ENCODE measurements at places on chromosomes 1 and 21. TPM values are rescaled to one million over a fixed set of nuclear protein-coding genes. Genes with fewer than 3 reads are reported as not detected.
A peak's percentile ranks its signal among the peaks of the same experiment; 100 is the strongest.

Gene ATP1A2
- total RNA-seq: not detected

- no peak for DNase-seq
Observed at GRCh38 chr1:16484931-16485330, 29.2 kb downstream of the RNU1-1 start.

DNA sequence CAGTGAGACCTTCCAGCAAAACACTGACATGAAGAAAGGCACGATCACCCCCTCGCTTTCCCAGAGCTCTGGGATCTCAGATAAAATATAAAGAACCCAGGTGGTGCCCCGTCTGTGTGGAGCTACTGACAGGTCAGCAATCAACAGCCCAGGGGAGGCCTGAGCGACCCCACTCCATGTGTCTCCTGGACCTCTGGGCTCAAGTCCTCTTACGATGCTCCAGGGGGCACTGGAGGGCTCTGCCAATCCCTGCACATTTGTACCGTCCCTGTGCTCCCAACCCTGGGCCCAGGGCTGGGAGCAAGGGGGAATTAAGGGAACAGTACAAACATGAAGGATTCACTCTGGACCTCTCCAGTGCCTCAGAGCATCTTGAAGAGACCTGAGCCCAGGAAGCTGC, 12.5 kb downstream of the S100A7A start:
- DNase-seq: no peak

DNA sequence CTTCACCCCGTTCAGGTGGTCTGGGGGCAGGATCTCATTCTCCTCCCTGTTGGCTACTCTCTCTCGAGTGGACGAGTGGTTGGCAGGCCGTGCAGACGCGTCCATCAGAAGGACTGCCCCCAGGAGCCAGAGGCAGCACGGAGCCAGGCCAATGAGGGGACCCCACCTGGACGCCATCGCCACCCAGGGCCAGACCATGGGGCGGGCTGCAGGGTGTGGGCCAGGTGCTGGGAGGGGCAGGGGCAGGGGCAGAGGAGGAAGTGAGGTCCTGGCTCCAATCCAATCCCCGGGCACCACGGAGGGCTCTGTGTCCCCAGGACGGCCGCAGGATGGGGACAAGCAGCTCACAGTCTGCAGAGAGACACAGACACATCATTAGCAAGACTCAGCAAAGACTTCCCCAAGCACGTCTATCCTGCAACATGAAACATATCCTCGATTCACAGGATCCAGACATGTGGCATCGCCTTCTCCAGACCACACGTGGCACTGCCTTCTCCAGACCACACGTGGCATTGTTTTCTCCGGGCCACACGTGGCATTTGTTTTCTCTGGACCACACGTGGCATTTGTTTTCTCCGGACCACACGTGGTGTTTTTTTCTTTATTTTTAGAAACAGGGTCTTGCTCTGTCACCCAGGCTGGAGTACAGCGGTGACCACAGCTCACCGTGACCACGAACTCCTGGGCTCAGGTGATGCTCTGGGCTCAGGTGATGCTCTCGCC, 3.0 kb downstream of the SDF4 start:
- DNase-seq: no peak

Gene AQP10
- total RNA-seq: not detected

DNA sequence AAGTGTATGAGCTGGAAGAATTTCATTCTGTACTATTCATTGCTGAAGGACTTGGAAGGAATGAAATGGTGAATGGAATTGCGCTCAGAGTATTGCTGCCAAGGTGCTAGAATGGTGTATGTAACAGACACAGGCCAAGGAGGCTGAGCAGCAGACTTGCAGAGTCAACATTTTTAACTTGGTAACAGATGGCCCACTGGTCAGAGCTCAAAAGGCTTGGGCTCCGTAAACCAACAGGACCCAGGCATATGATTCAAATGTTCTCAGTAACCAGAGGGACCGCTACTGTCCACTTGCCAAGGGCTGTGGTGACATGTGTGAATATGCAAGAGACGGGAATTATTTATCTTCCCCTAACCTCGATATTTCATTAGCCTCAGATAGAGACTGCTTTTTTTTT, 28.8 kb upstream of the PTGFRN start:
- DNase-seq: no peak

DNA sequence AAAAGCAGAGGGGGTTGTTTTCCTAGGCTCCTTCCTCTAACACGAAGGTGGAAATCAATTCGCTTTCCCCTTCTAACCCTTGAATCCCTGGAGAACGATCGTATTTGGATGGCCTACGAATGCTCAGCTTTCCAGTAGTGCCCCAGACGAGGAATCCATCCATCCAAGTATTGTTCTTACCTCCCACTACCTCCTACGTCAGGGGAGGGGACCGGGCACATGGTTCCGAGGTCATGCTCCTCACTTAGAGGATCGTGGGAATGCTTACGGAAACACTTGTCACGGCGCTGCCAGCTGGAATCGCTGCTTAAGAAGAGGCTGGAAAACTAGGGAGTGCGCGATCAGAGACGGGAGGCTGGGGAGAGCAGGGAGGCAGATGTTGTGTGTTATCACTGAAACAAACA, 47.4 kb downstream of the CAPZB start:
- DNase-seq: no peak

DNA sequence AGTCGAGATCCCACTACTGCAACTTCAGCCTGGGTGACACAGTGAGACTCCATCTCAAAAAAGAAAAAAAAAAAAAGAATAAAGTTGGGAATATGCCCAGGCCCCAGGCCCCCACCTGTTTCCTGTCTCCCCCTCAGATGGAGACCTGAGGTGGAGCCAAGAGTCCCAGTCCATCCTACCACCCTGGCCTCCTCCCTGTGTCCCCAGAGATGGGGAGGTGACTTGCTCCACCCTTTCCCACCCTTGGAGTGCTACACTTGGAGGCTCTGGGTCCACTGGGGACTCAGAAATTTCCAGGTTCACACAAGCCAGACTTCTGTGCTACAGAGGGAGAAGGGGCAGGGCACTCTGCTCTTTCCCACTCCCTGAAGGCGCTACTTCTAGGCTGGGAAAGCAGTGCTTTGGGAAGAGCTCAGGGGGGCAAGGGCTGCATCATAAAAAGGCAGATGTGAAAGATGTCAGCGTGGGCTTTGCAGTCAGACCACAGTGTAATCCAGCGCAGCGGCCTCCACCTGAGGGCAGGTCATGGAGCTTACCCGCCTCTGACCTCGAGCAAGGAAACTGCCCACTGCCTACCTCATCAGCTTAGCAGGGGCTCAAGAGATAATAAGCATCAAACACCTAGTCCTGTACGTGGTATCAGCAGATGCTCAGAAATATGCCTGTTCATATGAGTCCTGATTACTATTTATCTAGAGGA, 13.4 kb downstream of the TMEM63A start:
- DNase-seq: peak; percentile 46

DNA sequence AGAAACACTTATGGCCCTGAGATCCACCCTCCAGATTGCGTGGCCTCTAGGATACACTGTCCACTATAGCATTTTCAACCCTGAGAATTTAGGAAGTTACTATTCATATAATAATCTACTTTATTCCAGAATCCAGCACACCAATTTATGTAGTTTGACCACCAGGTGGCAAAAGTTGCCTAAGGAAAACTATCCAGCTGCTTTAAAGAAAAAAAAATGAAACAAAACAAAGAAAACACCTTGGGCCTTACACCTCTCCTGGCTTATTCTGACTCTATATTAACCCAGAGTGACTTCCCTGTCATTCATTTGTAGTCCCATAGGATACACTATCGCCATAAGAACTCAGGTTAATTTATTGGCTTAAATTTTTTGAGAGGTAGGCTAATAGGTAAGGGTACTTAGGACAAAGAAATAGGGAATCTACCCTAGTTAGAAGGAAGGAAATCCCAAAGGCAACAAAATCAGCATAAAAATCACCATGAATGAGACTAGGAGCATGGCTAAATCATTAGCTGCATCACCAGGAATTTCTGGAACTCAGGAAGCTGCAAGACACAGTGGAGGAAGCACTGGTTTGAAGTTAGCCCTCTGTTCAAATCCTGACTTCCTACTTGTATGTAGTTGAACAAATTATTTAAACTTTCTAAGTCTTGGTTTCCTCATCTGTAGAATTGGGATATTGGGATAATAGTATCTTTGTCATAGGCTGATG, 107.5 kb downstream of the SPAG17 start:
- DNase-seq: peak; percentile 56

DNA sequence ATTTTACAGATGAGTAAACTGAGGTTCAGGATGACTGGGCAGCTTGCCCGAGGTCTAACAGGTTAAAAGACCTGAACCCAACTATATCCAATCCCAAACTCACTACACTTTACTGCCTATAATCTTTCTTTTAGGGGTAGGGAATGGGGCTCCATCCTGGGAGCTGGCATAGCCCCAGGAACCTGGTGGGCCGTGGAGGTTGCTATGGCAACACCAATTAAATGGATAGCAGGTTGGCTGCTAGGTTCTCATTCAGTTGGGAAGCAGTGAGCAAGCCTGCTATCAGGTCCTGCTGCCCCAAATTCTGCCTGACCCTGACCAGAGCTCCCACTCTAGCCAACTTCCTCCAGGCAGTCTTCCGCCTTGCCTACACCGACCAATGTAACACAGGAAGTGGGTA, 40.9 kb downstream of the LRP8 start:
- no peak for DNase-seq

- DNase-seq: no peak
Observed at GRCh38 chr1:30807318-30808066, 49.9 kb upstream of the LAPTM5 start.

- DNase-seq: no peak
Observed at GRCh38 chr1:56532350-56532683, 47.0 kb downstream of the PLPP3 start.

Gene ACKR1
- total RNA-seq: not detected

GRCh38 chr1:93253516-93253915, 73.0 kb downstream of the CCDC18 start:
- no peak for DNase-seq

Gene FMO5
- 1.4 TPM for total RNA-seq

GRCh38 chr1:244337839-244338238, 113.9 kb downstream of the ADSS2 start:
- no peak for DNase-seq

DNA sequence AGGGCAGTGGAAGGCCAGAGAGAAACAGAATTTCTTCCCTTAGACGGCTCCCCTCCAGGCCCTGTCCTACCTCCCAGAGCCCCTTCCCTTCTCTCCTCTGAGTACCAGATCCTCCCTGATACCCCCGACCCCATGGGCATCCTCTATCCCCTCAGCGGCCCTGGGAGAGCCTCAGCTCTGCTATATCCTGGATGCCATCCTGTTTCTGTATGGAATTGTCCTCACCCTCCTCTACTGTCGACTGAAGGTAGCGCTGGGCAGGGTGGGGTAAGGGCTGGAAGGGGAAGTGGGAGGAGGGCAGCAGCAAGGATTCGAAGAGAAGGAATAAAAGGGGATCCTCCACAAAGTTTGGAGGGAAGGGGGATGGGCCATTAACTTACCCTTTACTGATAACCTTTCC, 2.7 kb downstream of the FCER1G start:
- no peak for DNase-seq

- DNase-seq: no peak
Observed at GRCh38 chr1:26972390-26972789, 12.1 kb upstream of the KDF1 start.

- no peak for DNase-seq
Observed at GRCh38 chr1:231199868-231200267, 38.0 kb downstream of the TRIM67 start.

Gene MMP23B
- 0.10 TPM for total RNA-seq

GRCh38 chr1:154141240-154141639, 13.6 kb downstream of the NUP210L start:
- no peak for DNase-seq

DNA sequence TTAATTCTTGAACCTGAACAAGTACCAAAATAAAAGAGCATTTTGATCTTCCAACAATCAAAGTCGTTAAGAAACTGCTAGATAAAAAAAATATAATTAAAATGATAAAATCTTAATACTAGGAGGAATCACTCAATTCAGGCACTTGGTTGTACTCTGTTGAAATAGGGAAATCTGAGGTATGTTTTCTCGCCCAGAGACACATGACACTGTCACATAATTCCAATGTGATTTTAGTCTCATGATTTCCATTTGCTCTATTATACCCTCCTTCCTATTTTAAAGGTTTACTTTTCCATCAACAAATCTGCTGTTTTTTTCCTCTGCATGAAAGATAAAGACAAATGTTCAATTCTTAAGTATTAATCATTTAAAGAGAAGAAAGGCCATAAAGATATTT, 97.6 kb downstream of the ZZZ3 start:
- no peak for DNase-seq

- DNase-seq: no peak
Observed at GRCh38 chr1:9338397-9339246, 45.9 kb downstream of the SPSB1 start.

GRCh38 chr1:223315665-223316064, 48.3 kb downstream of the SUSD4 start:
- no peak for DNase-seq

DNA sequence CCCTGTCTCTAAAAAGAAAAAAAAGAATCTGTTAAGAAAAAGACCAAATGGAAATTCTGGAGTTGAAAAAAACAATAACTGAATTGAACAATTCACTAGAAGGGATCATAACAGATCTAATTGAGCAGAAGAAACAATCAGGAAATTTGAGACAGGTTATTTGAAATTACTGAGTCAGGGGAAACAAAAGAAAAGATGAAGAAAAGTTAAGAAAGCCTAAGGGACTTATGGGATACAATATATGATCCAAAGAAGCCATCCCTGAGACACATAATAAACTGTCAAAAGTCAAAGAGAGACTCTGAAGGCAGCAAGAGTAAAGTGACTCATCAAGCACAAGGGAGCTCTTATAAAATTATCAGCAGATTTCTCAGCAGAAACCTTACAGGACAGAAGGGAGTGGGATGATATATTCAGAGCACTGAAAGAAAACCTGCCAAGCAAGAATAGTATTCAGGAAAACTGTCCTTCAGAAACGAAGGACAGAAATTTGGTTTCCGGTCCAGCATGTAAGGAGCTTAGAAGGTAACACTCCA, 44.5 kb downstream of the SLC2A1 start:
- no peak for DNase-seq
